ENCODE measurements at places on chromosomes 11 and 22. TPM values are rescaled to one million over a fixed set of nuclear protein-coding genes. Genes with fewer than 3 reads are reported as not detected.

The PRMT3 gene
- 35.0 TPM for total RNA-seq

The MOV10L1 gene
- 0.73 TPM for total RNA-seq

The LRRC74B gene
- not detected for total RNA-seq

The LUZP2 gene
- 2.6 TPM for total RNA-seq

The OR51B2 gene
- total RNA-seq, result not detected

The USP2 gene
- 6.6 TPM for total RNA-seq

Data from GM23338 (cell line).